ENCODE measurements at places on chromosomes 4 and X. TPM values are rescaled to one million over a fixed set of nuclear protein-coding genes. Genes with fewer than 3 reads are reported as not detected.

Gene TIGD4
- polyA plus RNA-seq, result 0.59 TPM

Gene ERAS
- not detected for polyA plus RNA-seq

Gene CXorf49
- not detected for polyA plus RNA-seq

Gene USP27X
- 1.1 TPM for polyA plus RNA-seq

Gene MAP3K15
- polyA plus RNA-seq, result not detected

Data from Purkinje cell (primary cell).